ENCODE measurements at places on chromosomes 13 and 19. TPM values are rescaled to one million over a fixed set of nuclear protein-coding genes. Genes with fewer than 3 reads are reported as not detected.
A peak's percentile ranks its signal among the peaks of the same experiment; 100 is the strongest.

Gene FXYD1
- total RNA-seq = 13.4 TPM

DNA sequence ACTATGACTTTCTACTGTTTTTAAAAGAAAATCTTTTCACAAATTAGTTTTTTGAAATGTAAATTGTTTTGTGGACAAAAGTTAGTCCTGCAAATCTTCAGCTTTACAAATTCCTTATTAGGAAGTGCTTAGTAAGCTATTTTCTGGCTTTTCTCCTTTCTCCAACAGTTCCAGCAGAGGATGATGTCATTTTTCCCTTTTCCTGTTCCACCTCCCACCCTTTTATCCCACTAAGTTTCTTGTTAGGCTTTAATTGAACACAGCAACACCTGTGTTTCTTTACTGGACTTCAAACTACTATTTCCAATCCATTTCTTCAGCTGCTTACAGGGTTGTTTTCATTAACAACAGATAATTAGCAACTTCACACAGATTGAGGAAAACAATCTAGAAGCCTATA is 389.2 kb downstream of the NDFIP2 start:
- no peak for DNase-seq

- DNase-seq = peak; percentile 79
Observed at GRCh38 chr13:74575729-74576125, 441.5 kb upstream of the KLF12 start.

Gene GAPDHS
- not detected for total RNA-seq

DNA sequence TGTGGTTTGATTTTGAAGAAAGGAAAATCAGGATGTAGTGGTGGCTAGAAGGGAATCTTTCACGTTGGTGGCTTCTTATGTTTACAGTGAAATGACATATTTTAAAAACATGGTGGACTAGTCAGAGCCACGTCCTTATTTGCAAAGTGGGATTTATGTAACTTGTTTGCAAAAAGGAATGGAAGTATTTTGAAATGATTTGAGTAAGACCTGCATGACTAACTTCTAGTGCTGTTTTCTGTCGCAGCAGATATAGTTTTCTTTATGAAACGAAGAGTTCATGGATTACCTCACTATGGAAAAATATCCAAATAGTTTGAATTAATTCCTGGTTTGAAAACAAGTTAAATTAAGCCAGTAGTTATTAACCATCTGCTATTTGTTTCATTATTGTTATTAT is 476.5 kb downstream of the MYO16 start:
- DNase-seq = no peak

DNA sequence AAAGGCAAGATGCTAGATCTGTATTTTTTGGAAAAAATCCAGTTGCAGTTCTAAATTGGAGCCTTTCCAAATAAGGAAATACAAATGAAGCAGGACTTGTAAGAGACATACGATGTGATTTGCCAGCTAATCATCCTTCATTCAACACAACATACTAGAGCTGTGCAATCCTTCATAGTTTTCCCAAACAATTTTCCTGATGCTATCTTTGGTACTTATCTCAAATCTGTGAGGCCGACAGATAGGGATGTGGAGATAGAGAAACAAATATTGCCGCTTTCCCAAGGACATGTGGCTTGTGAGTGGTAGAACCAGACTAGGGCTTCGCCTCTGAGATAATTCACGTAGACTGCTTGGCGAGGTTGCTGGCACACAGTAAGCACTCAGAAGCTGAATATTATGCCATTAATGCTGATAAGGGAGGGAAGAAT is 176.6 kb downstream of the LMO7 start:
- no peak for DNase-seq

Gene RPL13A
- total RNA-seq = 3,861 TPM

GRCh38 chr13:98846521-98846920 is 94.0 kb upstream of the SLC15A1 start:
- DNase-seq = no peak

DNA sequence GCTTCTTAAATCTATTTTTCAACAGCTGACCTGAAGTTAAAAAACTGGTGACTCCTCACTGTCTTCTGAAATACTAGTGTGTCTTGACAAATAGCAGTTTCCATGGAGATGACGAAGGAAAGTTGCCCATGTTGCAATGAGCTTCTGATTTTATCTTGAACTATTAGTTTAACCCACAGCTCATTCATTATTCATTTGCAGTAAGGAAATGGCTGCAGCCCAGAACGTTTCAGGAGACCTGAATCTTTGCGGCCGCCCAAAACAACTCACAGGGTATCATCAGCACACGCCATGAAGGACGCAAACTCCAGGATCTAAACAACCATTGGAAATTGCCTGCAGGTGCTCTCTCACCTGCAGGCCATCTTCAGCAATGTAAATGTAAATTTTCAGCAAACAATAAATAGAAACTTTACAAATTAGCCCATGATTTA is 142.5 kb downstream of the DCLK1 start:
- DNase-seq = no peak

Gene N4BP2L1
- total RNA-seq = 5.3 TPM

Gene PDX1
- total RNA-seq = not detected

Gene MAB21L1
- 0.15 TPM for total RNA-seq

Gene C19orf81
- total RNA-seq = 22.9 TPM

All from WTC11 (cell line).